Suppressor macrophage (primary cell): ENCODE measurements at places on chromosomes 1 and 21.

- DNase-seq, result no peak
These were observed 1.8 kb downstream of the ROR1 start for GRCh38 chr1:63775418-63776127.

- DNase-seq, result peak; percentile 39
These were observed 110.2 kb upstream of the IVNS1ABP start for GRCh38 chr1:185427264-185427663.

DNA sequence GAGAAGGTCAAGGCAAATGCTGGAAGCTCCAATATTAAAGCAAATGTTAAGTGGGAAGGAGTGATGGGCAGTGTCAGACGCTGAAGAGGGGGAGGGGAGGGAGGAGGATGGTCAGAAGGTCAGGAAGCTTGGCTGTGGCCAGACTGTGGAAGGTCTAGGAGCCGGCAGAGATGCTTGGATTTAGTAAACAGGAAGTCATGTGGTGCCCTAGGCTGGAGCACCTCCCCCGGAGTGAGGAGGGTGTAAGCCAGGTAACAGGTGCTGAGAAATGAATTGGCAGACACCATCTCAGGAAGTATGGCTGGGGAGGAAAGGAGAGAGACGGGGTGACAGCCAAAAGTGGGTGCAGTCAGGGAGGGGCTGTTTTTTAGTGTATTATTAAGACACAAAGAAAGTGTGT lies 17.7 kb downstream of the CSMD2 start:
- no peak for DNase-seq

DNA sequence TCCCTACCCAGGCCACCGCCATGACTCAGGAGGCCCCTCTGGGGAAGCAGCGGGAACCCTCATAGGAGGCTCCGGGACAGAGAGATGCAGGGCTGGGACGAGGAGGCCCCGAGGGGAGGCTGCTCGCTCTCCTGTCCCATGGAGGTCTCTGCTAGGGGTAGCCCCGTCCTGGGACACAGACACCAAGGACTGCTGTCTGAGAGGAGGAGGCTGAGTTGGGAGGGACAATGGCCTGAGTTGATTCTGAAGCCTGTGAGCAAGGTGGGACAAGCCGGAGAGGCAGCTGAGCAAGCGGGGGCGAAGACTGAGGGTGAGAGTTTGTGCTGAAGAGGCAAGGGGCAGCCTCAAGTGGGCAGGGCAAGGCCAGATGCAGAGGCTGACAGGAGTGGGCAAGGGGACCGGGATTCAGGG lies 17.4 kb downstream of the SLC27A3 start:
- no peak for DNase-seq

GRCh38 chr1:79660129-79660528 lies 653.6 kb upstream of the ADGRL4 start:
- DNase-seq, result no peak

- DNase-seq, result no peak
These were observed 50.4 kb downstream of the EIF4G3 start for GRCh38 chr1:21126324-21126723.

DNA sequence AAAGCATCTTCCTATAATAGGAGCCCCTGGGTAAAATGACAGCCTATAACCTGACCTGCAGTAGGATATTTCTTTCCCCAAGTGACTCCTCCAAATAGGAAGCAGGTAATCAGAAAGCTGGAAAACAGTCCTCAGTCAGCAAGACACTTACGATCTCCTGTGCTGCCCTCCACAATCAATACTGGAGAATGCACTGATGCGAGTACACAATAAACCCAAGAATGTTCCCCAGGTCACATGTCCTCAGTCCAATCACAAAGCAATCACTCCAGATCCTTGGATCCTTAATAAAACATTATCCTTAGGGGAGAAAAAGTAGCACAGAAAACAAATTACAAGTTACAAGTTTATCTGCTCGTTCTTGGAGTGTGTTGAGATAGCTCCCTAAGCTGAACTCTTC lies 233.1 kb downstream of the SLC45A1 start:
- no peak for DNase-seq

GRCh38 chr1:55825461-55825860 lies 610.3 kb upstream of the USP24 start:
- DNase-seq, result no peak

DNA sequence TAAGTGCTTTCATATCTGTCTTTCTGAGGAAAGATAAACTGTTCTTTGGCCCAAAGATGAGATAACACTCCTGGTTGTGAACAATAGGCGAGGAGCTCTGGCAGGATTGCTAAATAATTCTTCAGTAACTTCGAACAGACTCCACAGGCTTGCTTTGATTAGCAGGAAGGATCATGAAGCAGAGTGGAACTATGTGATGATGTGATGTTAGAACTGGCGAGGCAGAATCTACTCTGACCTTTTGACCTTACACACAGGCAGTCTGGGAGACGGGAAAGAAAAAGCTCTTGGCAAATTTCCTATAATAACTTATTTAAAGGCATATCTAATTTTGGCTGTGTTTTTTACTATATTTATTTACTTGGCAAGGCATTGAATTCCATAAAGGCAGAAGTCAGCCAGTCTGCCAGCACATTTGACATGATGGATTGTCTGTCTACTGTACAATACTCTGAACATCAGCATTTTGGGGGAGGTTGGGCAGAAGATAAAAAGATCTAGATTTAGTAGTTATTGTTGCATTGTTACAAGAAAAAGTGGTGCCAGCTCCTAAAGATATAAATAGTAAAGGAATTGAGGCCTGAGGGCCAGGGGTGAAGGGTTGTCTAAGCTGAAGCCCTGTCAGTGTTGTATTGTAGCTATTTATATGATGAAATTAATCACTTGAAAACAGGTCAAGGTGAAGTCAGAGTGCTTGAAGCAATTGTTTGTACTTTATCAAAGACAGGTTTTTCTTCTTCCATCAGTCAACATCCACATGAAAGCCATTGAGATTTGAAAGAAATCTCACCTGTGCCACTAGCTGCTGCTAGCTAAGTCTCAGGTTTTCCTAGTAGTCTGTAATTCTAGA lies 708.8 kb downstream of the LTN1 start:
- no peak for DNase-seq

- DNase-seq, result peak; percentile 57
These were observed 6.3 kb upstream of the INAVA start for GRCh38 chr1:200888349-200888838.

GRCh38 chr1:31345635-31346034 lies 27.2 kb downstream of the FABP3 start:
- no peak for DNase-seq

DNA sequence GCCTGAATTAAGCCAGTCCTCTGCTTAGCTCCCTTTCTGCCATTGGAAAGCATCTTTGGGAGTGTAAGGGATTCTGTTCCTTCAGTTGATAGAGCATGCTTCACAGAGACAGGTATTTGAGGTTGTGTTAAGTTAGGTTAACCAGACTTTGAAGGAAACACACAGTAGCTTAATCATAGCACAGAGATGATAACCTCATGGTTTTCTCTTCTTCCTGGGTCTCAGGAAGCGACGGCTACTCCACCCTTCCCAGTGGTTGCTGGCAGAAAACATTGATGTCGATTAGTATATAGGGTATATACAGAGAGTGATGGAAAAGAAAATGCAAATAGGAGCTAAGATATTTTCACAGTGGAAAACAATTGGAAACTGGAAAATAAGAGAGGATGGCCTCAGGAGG lies 42.0 kb downstream of the S1PR1 start:
- no peak for DNase-seq

DNA sequence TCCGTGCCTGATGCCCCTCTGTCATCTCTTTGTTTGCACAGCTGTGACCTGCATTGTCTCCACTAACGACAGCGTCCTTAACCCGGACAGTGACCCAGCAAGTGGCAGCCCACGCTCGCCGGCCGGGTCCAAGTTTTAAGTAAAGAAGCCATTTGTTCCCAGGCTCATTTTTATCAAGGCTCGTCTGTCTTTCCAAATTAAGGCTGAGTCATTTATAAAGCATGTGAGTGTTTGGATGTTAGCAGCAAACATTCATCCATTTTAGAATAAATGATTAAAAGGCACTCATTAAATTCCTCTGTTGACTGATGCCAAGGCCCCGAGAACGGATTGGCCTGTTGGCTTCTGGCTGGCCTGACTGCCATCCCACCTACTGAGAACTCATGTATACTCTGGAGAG lies 514.5 kb downstream of the NPHP4 start:
- DNase-seq, result no peak

DNA sequence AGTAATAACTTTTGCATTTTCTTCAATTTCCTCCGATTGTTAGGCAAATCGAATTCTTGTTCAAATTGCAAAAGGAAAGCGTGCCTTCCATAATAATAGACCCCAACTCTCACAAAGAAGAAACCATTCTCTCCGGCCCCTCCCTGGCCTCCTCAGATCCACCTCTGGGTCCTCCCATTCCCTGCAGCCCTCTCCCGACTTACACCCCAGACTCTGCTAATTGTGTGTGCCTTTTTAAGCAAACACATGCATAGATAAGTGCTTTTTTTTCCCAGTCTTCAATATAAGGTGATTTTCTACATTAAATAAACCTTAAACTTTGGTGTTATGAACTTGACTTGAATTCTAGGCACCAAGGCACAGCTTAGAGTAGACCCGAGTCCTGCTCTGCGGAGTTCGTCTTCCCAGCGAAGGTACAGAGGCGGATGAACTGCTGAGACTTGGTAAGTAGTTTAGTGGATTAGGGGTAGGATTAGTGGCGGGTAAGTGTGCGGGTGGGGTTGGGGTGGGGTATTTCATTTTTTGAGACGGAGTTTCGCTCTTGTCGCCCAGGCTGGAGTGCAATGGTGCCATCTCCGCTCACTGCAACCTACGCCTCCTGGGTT lies 1.5 kb downstream of the L1TD1 start:
- DNase-seq, result no peak

GRCh38 chr1:13783551-13783950 lies 83.6 kb downstream of the PRDM2 start:
- no peak for DNase-seq

GRCh38 chr1:203536980-203537455 lies 43.1 kb downstream of the OPTC start:
- no peak for DNase-seq

GRCh38 chr1:150477320-150477719 lies 9.9 kb upstream of the TARS2 start:
- no peak for DNase-seq

DNA sequence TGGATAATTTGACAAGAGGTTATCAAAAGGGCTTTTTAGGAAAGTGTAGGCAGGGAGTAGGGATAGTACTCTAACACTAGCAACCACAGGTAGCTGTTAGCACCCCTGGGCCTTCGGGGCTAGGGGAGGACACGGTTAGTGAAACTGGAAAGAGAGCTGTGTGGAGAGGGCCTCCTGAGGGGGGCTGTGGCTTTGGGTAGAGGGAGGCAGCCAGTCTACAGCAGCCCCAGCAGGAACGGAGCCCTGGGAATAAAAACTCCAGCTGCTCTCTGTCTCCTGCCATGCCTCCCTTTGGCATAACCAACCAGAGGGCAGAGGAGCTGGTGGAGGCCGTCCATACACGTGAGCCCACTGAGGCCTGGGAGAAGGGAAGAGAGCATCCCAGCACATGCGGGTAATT lies 223.2 kb downstream of the FOXD2 start:
- DNase-seq, result no peak

DNA sequence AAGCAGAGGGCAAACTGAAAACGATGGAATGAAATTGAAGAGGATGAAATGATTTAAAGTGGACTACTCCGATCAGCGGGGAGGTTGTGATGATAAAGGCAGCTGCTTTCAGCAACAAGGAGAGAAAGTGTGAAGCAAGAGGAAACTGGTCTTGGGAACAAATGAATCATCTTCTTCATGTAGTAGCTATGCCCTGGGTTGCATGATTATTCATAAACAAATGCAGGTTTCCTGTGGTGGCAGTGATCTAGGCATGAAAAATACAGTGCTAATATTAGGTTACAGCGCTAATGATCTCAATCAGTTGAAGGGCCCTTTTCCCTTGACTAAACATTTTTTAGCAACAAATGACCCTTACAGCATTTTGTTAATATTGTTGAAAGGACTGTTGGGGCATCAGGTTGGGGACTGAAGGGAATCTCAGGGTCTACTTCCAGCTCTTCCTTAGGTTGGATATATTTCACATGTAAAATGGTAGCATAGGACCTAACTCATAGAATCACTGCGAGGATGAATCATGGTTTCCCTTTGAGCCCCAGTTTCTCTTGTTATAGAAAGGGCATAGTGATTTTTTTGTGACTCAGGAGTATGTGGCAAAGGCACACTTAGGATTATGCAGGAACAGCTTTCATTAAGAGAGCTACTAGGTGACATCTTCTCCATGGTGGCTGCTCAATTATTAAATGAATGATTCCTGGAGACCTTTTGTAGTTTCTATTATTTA lies 1.9 kb upstream of the ZFYVE9 start:
- peak; percentile 82 for DNase-seq

DNA sequence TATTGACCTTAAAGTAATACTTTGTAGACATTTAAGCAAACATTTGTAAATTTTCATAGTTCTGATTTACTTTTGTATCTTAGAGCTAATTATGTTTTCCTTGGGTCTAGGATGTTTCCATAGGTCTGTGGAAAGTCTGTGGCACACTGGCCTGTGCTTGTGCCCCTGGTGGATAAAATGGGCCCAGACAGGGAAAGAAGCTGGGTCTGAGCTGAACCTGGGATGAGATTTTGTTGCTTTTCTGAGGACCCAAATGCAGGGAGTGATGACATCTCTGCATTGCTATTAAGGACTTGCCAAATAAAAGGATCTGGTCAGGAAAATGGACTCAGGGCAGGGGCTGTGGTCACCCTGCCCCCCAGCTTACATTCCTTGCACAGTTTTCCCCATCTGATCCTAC lies 41.8 kb downstream of the C1orf21 start:
- DNase-seq, result no peak

- DNase-seq, result no peak
These were observed 9.2 kb downstream of the AGPAT3 start for GRCh38 chr21:43874085-43874805.
